ENCODE measurements at places on chromosomes 5 and 9.

GRCh38 chr5:72291601-72292000 is 28.4 kb downstream of the MRPS27 start:
- DNase-seq, result no peak

DNA sequence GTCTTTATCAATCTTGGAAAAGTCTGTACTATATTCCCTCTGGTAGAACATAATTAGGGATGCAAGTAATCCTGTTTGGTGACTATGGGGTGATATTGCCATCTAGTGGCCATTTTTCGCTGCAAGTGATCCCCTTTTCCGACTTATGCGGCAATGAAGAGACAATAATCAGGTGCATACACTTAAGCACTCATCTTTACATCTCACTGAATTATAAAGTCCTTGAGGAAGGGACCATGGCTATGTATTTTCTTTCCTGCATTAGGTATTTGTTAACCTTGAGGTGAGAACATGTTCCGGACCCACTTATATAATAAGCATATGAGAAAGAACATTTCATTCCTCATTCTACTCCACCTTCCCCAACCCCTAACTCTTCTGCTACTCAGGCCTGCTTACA is 19.6 kb upstream of the LIX1 start:
- DNase-seq, result peak; percentile 15

- no peak for DNase-seq
Observed at GRCh38 chr9:76716085-76716672, 48.1 kb upstream of the PCA3 start.

DNA sequence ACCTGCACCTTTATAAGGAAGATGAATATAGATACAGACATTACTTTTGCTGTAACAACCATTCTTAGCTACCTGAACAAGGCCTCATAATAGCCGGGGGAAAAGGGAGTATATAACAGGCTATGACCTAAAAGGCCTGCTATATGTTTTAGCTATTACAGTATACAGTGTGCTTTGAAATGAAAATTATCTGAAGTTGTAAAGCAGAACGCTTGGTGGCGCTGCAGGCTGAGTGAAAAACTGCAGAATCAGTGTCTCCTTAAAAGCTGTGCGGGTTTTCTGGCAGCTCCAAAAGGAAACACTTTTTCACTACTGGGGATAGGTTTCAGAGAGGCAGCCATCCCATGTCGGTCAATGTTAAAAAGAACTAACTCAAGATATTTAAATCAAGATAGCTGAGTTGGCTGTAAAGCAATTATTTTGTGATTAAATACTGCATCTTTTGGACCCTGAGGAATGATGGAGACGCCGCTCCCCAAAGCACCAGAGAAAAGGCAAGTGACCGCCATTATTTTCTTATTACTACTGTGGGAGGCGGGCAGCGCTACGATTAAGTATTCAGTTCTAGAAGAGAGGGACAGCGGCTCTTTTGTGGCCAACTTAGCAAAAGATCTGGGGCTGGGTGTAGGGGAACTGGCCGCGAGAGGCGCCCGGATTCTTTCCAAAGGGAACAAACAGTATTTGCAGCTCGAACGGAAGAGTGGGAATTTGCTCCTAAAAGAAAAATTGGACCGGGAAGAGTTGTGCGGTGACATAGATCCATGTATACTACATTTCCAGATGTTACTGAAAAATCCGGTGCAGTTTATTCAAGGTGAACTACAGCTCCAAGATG is 5.9 kb downstream of the PCDHB6 start:
- no peak for DNase-seq

DNA sequence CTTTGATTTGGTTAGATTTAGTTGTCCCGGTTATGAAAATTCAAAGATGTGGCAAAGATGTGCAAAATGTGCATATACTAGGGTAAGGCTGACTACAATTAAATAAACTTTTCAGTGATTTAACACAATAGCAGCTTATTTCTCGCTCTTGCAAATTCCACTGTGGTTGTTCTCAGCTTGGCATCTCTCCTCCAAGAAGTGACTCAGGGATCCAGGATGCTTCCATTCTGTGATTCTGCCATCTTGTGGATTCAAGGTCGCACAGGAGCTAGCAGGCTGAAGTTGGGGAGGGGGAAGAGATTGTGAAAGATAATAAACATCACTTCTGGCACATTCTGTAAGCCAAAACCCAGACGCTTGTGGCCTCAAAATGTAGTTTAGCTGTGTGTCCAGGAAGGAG is 60.1 kb upstream of the TGFBR1 start:
- DNase-seq, result no peak

DNA sequence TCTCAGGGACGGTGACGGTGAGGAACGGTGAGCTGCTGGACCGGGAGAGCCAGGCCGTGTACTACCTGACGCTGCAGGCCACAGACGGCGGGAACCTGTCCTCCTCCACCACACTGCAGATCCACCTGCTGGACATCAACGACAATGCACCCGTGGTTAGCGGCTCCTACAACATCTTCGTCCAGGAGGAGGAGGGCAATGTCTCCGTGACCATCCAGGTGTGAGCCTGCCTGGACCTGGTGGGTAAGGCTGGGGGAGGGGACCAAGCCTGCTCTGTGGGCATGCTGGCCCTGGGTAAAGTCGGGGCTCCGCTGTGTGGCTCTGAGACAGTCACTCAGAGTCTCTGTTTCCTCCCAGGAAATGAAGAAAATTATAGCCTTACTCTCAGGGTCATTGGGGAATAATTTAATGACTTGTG is 29.3 kb downstream of the CDHR2 start:
- DNase-seq, result peak; percentile 65

- DNase-seq, result no peak
Observed at GRCh38 chr5:159533197-159533596, 202.9 kb upstream of the IL12B start.

DNA sequence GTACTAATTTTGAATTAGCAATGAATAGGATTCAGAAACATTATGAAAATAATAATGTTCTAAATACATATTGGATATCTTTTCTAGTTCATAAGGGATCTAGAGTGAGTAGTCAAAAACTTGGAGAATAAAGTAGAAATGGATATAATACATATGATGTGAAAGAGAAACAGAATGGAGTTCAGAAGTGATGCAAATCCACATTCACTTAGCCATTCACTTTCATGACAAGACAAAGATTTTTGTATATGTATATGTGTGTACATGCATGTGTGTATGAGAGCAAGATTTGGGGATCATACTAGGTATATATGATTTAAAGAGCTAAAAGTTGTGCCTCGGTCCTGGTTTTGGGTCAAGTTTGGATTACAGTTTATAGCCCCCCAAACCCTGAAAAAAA is 34.1 kb downstream of the TMEM252 start:
- no peak for DNase-seq

DNA sequence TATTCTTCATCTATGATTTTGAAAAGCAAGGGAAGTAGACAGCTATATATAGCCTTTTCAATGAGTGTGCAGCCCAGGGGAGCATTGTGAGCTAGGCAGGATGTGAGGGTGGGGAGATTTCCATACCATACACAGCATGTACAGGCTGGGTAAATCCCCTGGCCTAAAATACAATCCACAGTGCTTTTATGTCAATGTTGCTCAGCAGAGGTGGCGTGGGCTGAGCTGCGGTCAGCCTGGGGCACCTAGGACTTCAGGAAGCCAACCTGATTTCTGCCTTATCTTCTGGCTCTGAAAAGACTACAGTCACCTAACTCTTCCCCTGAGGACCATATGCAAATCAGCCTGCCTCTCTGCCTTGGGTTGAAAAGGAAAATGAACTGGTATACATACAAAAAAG is 6.3 kb upstream of the GARIN3 start:
- peak; percentile 82 for DNase-seq

DNA sequence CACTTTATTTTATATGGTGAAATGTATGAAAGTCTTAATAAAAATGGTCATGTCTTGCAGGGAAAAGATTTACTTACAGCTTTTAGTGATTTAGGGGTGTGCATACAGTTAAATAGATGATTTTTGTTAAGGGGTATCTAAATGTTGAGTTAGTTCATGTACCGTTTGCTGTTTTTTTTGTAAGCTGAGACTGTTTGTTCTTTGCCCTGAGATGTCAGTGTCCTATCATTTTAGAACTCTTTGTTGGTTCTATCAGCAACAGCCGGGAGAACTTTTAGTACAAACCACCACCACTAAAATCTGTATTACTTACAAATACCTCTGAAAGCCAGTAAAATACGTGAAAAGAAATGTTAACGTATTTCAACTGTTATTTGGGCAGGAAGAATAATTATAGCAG is 56.3 kb upstream of the MTMR12 start:
- DNase-seq, result no peak

DNA sequence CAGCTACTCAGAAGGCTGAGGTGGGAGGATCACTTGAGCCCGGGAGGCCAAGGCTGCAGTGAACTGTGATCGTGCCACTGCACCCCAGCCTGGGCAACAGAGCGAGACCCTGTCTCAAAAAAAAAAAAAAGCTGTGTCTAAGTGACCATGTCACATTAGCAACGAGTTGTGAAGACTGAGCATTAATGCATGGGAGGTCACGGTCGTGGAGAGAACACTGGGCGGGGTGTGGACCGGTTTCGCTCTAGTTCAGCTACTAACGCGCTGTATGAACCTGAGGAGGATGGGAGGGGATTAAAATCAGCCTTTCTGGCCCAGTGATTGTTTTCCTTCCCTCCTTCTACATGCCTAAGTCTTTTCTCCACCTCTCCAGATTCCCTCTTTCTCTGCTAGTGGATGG is 56.7 kb upstream of the CARTPT start:
- no peak for DNase-seq

DNA sequence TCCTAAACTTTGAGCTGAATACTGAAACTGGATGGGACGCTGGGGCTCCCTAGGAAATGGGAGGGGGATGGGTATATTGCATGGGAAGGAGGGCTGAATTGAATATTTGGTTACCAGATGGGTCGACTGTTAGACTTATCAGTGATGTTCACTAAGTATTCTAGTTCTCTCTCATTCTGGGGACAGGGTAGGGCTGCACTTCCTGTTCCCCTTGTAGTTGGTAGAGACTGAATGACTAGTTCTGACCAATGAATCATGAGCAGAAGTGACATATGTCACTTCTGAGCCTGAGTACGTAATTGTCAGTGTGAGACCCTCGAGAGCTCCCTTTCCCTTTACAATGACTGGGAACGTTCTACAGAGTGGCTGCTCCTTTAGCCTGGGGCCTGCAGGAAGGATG is 55.5 kb upstream of the DMRT1 start:
- no peak for DNase-seq

- no peak for DNase-seq
Observed at GRCh38 chr5:55601204-55601618, 66.4 kb upstream of the PLPP1 start.

- no peak for DNase-seq
Observed at GRCh38 chr9:105341434-105342146, 97.1 kb downstream of the SLC44A1 start.

DNA sequence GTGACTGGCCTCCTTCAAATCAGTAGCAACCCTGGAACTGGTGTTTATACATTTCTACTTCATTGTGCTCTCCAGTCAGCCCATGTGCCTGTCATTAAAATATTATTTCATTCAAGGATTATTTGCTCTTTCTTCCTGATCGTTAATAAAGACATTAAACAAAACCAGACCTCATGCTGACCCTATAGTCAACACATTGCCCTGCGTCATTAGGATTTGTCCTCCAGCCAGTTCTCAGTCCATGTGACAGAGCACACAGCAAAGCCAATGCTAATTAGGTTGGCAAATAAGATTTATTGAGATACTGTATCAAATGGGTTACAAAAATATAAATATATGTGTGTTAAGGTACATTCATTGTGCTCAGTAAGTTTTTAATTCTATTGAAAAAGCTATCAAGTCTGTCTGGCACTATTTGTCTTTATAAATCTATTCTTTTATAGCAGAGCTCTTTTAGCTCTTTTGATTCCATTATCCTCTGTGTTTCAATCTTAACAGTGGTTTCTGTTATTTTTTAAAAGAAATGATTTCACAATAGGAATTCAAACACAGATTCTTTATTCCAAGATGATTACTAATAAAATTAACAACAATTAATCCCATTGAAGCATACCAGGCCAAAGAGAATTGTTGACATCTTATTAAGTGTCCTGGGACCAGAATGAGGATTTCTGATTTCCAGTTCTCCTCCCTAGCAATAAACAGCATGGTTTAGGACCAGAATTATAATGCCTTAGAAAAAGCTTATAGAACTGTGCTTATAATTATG is 209.4 kb upstream of the RGMB start:
- DNase-seq, result no peak

DNA sequence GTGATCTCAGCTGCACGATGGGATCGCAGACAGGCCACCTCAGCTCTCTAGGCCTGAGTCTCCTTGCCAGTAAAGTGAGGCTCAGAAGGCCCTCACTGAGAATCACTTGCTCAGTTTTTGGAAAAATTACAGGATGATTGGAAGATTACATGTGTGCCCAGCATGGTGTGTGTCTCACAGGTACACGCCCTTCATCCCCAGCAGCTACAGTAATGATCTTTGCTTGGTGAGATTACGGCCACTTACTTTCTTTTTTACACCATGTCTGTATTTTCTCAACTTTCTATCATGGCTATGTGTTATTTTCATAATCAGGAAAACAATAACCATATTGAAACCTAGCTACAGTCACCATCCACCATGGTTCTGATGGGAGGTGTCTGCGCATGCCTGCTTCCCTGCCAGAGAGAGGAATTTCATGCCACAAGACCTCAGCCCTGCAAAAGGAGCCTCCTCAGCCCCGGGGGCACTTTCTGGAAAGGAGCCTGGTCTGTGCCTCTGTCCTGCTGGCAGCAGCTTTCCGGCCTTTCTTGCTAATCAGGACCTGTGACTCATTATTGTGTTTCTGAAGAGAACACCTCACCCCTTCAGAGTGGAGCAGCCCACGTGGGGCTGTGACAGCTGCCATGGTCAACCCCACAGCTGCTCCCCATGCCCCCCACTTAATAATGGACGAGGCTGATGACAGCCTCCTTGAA is 64.2 kb upstream of the OLFM1 start:
- no peak for DNase-seq

DNA sequence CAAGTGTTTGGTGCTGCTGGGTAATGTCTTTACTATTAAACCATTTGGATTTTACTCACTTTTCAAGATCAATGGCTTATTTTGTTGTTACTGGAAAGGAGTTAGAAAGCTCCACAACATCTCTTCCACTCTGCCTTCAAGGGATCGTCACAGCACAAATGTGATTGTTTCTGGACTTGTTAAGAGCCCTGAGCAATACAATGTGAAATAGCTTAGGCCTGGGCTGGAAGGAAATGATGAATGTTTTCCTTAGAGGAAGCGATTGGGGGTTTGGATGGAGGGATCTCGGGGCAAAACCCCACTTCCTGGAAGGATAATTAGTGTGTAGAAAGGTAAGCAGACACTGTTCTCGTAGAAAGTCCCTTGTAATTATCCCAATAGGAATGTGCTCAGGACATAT is 59.3 kb upstream of the MYO10 start:
- DNase-seq, result no peak

DNA sequence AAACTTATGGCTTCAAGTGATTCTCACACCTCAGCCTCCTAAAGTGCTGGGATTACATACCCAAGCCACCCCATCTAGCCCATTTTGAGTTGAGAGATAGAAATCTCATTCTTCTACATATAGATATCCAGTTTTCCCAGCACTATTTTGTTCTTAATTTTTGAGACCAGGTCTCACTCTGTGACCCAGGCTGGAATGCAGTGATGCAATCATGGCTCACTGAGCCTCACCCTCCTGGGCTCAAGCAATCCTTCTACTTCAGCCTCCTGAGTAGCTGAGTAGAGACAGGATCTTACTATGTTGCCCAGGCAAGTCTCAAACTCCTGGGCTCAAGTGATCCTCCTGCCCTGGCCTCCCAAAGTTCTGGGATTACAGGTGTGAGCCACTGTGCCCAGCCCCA is 60.9 kb upstream of the CTNNA1 start:
- no peak for DNase-seq
